SK-N-SH (cell line): ENCODE measurements at places on chromosomes 11 and 22.

DNA sequence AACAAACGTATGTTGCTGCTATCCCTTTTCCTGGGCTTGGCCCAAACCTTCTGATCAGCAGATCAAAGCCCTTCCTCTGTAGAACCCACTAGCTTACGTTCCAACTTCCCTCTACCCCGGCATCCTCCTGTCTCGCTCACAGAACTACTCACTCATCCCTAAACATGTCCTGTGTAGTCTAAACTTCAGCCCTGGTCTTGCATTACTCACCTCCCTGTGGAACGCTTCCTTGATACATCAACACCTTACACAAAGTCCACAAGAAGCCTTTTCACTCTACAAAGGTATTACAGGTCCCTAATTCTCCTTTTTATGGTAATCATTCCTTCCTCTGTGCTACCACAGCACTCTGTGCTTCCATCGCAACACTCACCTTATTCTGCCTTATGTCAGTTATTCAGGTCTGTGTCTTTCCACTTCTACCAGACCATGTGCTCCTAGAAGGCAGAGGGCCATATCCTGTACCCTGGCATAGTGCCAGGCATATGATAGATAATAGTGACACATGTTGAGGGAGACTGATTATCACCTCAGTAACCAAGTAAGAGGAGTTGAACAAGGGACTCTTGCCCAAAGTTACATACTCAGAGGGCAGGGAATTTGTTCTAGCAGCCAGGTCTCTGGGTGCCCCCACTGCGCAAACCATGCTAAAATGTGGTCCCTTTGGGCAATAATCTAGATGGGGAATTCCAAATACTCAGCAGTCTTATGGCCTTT lies 41.6 kb downstream of the USP35 start:
- peak; percentile 54 for DNase-seq

DNA sequence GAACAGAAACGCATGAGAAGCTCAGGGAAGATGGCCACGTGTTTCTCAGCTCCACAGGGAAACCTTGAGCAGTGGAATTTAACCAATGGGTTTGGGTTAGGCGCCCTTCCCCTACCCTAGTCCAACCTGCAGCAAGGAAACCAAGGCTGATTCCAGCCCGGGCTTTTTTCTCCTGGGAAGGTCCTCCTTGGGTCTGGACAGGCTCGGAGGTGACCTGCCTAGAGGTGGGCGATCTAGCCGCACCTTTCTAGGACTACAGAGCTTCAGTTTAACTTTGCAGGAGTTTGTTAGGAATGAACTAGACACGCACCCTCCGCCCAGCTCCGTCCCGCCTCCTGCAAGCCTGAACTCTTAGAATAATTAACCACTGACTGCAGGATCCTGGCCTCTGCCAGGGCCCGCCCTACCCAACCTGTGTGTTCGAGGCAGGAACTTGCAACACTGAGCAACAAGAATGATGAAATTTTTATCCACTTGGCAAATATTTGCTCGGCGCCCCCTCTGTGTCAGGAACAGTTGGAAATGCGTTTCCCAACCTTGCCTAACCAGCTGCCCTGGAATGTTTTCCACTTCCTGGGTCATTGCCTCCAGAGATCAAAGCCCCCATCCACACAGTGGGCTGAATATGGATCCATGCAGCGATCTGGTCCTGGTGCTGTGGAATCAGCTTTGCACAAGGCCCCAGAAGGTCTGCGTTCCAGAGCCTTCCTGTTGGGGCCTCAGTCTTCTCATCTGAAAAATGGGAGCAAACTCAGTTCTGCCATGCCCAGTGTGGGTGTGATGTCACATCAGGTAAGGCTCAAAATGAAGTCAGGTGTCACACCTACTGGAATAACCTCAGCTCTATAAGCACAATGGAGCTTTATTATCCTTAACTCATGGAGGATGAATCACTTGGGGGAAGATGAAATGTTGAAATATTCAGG lies 13.3 kb downstream of the MPST start:
- no peak for DNase-seq

- no peak for DNase-seq
Measured at GRCh38 chr11:3857628-3858027, 2.2 kb downstream of the STIM1 start.

DNA sequence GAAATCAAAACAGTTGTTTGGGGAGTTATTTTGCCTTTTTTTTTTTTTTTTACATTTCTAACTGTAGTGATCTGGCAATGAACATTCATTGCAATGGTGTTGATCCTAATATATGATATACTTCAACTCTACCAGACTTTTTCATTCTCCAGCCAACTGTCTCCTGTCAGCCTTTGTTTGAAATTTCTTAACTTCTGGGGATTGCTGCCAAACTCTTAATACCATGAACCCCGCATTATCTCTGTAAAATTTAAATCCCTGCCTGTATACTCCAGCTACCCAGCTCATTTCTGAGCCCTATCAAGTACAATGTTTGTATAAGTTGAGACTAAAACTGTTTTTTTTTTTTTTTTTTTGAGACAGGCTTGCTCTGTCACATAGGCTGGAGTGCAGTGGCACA lies 280.7 kb downstream of the TTC28 start:
- no peak for DNase-seq

DNA sequence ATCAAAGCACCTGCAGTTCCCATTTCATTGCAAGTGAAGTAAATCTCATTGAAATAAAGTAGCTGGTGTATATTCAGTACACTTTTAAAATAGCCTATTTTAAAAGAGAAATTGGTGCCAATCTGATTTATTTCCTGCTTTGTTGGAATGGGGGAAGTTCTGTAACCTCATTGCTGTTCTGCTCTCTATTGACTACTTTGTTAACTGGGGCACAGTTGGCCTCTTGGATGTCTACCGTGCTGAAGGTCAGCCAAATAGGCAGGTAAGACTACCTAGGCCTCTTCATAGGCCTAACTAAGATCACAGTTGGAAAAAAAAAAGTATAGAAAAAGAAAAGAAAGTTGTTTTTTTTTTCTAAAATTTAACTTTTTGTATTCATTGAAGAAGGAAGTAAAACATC lies 9.2 kb downstream of the CTNND1 start:
- DNase-seq = no peak

DNA sequence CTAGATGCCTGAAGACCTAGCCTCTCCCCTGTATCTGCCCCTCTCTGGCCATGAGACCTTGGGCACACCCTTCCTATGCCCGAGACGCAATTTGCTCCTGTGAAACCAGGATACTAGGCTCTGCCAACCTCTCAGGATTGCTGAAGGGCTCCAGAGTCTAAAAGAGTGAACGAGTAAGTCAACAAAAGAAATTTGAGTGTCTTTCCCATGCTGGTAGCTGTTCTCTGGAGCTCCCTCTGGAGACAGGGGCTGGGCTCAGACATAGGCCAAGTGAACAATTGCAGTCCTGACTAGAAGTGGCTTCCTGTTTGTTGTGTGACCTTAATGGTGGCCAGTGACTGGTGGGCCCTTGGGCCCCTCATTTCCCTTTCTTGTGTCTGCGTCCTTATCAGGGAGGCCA lies 189.0 kb upstream of the NARS2 start:
- DNase-seq = no peak

DNA sequence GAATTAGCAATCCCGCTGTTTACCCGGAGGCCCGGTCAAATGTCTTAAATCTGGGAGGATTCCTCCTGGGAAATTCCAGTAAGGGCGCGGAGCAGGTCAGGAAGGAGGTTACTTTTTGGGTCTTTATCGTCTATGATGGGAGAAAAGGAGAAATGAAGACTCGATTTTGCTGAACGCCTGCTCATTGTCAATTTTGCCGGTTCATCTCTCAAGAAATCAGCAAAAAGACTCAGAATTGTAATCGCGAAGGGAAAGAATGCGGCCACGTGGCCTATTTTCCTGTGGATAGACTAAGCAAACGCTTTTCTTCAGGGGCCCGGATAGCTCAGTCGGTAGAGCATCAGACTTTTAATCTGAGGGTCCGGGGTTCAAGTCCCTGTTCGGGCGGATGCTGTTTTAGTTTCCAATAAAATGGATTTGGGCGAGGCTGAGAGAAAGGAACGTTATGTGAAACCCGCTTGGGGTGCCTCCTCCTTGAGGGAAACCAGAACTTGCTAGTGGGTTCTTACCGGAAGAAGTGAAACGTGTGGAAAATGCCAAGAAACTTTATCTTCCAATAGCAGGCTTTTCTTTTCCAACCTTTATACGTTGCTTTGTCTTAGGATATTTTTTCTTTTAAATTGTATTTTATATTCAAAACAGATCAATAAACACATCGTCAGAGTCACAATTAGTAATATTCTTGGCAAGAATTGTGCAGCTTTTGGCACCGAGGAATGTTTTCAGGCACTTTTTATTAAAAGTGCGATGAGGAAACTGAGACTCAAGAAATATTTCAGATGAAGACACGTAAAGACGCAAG lies 45.0 kb downstream of the OR4D9 start:
- DNase-seq = peak; percentile 41

DNA sequence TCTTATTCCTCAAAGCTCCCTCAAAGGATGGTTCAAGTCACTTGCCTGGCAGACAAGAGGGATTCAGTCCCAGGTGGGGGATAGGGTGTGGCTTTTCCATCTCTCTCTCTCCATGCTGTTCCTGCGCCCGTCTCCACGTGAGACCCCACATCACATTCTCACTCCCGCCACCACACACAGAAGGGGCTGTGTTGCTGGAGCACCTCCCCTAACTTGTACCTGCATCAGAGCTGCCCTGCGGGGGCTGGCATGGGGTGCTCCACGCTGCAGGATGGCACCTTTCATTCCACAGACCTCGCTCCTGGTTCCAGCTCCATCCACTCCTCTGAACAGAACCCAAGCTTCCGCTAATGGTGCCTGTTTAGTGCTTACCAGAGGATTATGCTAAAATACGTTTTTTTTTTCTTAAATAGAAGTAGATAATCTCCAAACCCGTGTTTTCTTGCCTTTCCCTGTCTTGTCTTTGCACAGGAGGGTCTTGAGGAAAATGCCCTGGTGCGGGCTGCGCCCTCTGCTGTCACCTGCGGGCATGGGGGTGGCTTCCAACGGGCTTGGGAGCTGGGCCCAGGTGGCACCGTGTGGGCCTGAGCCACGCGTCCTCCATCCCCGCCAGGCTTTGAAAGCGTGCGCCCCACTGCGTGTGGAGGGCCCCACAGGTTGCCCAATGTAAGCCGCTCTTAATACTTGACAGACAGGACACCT lies 985.6 kb downstream of the BRD1 start:
- DNase-seq = no peak

- DNase-seq = no peak
Measured at GRCh38 chr11:7999795-8000194, 12.7 kb downstream of the EIF3F start.

- no peak for DNase-seq
Measured at GRCh38 chr11:79417069-79417920, 23.5 kb downstream of the TENM4 start.

DNA sequence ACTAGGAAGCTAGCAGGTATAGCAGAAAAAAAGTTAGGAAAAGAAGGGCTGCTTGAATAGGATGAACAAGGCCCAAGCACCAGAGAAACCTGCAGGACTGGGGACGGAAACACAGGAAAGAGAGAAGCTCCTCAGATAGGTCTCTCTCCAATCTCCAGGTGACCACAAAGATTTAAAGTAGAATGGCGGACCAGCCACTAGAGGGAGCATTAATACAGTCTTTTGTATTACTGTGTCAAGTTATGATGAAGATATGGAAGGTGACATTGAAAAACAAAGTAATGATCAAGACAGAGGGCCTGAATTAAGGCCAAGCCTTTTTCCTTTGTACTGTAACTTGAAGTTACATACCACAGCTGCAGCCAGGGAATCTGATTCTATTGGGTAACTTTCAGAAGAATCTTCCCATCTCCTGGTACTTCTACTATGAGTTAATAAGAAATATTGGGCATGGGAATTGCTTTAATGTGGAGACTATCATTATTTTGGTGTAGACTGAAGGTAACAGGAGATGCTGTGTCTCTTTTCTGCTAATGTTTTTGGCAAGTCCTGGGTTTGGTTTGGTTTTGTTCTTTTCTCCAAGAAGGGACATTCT lies 33.8 kb downstream of the OR2AG2 start:
- peak; percentile 11 for DNase-seq
